ENCODE measurements at places on chromosomes 7 and 10.
A peak's percentile ranks its signal among the peaks of the same experiment; 100 is the strongest.

- no peak for DNase-seq
These were observed 134.6 kb downstream of the RNF216 start for GRCh38 chr7:5646846-5647245.

DNA sequence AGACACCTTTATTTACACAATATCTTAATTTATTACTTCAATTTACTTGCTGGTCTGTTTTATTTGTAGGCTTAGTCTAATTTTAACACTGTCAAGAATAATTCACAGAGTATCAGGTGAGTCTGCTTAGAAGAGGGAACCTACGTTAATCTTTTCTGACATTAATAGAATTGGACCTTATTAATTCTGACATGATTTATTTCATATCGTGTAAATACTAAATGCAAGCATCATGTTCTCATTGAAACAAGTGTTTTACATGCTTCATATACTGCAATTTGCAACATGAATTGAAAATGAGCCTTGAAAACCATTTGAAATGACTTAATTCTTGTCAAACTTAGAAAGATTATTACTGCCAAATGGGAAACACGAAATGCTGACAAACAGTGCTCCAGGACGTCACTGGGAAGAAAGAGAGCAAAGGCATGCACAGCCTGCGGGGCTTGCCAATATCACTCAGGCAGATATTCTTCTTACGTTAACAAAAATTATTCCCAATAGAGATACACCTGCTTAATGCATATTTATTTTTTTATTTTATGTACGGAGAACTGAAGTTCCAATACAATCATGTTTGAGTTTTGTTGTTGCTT lies 282.0 kb upstream of the AKR1E2 start:
- DNase-seq = no peak

- no peak for DNase-seq
These were observed 225.0 kb downstream of the ELFN1 start for GRCh38 chr7:1894906-1895663.

DNA sequence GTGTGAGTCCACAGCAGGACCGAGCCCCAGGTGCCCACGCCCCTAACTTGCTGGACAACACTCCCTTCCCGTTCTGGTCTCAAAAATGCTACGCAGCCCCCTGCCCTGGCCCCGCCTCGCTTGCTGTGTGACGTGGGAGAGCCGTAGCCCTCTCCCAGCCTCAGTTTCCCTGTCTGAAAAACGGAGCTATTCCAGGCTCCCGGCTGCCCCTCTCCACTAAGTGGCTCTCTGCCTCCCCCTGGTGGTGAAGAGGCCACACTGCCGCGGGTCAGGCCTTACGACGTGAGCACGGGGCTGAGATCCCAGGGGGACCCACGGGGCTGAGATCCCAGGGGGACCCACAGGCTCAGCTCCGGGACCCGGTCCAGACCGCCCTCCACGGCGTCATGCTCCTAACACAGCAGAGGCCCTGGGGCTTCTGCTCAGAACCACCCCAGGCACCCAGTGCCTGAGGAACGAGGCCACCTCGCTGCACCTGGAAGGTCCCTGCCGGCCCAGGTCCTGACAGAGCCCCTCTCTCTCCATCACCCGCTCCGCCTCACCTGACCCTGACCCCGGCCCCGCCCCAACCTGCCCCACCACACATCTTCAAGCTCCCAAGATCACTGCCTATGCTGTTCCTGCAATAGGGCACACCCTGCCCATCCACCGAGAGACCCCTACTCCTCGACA lies 26.7 kb downstream of the MICALL2 start:
- DNase-seq = peak; percentile 85

GRCh38 chr10:130743751-130744271 lies 567.7 kb downstream of the TCERG1L start:
- no peak for DNase-seq

- peak; percentile 55 for DNase-seq
These were observed 38.5 kb upstream of the STEAP4 start for GRCh38 chr7:88344956-88345832.

DNA sequence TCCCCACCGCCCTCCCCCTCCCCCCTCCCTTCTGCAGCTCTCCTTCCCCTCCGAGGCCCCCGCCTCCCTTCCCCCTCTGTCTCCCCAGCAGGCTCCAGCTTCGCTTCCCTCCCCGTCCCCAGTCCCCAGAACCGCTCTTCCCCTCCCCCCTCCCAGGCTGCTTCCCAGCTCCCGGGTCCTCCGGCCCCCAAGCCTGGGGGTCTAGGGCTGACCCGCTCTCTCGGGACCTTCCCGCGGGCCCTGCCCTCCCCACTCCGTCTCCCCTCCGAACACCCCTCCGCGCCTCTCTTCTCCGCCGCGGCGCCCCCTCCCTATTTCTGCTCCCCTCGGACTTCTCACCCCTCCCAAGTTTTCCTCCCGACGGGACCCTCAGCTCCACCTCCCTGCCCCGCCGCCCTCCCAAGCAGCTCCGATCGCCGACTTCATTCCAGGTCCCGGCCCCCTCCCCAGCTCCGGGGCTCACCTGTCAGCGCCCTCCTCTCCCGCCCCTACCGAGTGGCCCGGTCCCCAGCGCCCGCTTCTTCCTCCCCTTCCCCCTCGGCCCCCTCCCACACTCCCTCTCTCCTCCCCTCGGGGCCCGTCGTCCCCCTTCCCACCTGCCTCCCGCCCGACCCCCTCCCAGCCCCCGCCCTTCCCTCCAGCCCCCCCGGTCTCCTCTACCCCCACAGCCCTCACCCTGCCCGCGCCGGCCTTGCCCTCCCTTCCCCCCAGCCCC lies 990 bp downstream of the ZNF467 start:
- DNase-seq = no peak

GRCh38 chr7:132270517-132270916 lies 305.8 kb downstream of the PLXNA4 start:
- no peak for DNase-seq

GRCh38 chr10:1860351-1860750 lies 123.0 kb upstream of the ADARB2 start:
- DNase-seq = no peak

- no peak for DNase-seq
These were observed 51.4 kb downstream of the FAM241B start for GRCh38 chr10:69681436-69681835.

DNA sequence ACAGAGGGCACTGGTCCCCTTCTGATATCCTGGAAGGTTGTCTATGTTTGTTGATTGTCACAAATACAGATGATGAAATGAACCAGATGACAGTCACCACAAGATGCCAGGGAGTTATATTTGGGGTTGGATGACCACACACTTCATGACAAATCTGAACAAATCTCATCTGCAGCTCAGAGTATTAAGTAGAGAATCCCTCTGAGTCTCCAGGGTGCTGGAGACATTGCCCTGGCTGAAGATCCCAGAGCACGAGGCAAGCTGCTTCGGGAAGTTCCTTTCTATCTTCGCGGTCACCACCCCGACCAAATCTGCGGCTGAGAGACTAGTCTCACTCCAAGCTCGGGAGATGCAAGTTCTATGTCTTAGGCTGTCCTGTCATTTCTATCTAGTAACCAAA lies 9.0 kb downstream of the DENND2A start:
- DNase-seq = no peak

GRCh38 chr7:122304996-122305421 lies 459 bp upstream of the FEZF1 start:
- DNase-seq = no peak

DNA sequence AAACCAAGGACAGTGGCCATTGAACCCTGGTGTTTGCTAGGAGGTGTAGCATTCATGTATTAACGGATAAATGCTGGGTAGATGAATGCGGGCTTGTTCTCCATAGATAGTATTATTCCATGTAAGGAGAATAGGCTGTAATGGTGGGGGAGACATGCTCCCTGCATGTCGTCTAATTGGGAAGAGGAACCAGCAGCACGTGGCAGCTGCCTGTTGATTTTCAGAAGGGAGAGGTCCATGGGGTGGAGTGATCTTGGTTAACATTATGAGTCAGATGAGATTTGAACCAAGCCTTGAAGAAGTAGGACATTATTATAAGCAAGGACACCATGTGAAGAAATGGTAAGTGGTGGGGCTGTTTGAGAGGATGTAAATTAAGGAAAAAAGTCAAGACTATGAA lies 112.5 kb downstream of the WNT2 start:
- no peak for DNase-seq

- DNase-seq = no peak
These were observed 69.4 kb downstream of the SH3PXD2A start for GRCh38 chr10:103786020-103786419.

DNA sequence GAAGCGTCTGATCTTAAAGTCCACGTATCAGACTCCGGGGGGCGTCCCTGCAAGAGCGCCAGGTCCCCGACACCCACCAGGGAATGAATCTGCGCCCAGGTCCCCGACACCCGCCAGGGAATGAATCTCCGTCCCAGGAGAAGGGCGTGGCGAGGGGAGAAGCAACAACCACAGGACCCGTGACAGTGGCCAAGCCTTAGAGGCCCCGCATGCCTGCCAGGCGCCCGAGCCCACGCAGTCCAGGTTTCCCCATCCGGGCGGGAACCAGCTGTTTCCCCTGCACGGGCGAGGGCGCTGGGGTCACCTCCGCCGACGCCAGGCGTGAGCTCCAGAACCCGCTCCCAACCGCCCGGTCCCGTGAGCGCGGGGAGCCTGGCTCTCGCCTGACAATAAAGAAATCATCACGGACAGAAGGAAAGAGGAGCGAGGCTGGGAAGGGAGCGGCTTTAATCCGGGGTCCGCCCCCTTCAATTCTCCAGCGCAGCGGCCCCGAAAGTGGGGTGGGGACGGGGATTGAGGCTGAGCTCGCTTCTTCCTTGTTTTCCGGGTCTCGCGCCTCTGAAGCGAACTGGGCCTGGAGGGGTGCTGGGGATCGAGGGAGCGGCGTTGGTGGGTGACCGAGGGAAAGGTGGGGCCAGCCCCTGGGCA lies 29.0 kb upstream of the BMS1 start:
- peak; percentile 28 for DNase-seq

GRCh38 chr10:100650693-100651092 lies 94.7 kb upstream of the PAX2 start:
- no peak for DNase-seq

DNA sequence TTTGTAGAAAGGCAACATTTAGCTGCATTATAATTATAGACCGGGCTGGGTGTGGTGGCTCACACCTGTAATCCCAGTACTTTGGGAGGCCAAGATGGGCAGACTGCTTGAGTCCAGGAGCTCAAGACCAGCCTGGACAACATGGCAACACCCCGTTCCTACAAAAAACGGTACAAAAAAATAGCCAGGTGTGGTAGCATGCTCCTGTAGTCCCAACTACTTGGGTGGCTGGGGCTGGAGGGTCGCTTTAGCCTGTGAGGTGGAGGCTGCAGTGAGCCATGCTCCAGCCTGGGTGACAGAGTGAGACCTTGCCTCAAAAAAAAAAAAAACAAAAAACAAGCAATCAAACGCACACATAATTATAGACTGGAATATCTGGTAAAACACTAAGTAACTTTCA lies 5.0 kb downstream of the YWHAG start:
- no peak for DNase-seq

GRCh38 chr7:93188870-93189634 lies 37.2 kb downstream of the HEPACAM2 start:
- peak; percentile 29 for DNase-seq

DNA sequence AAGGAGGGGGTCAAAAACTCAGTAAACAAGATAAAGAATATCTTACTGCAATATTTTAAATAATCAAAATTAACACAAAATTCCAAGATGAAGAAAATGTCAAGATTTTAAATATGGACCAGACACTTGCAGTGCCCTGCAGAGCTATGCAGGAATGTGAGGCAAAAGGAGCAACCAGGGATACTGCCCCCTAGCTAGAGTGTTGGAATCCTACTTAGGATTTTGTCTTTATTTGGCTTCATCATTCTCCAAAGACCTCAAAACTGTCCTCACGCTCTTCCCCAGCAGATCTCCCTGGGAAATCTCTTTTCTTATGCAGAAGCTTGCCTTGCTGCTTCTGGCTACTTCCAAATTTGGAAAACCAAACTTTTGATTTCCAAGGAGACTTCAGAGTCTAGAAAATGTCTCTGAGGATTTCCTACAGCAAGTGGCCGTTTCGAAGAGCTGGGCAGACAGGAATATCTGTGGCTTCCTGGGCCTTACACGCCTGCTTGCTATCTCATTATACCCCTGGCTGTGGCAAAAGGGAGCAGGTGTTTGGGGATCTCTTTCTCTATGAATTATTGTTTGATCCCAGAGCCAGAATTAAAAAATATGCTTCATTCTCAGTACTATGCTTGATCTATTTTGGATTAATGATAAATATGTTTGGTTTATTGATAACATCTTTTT lies 232.2 kb upstream of the BMPER start:
- no peak for DNase-seq

GRCh38 chr10:123327450-123327849 lies 173.2 kb downstream of the BUB3 start:
- no peak for DNase-seq

- no peak for DNase-seq
These were observed 2.4 kb downstream of the OTUD1 start for GRCh38 chr10:23441251-23441650.

All from suppressor macrophage treated with lipopolysaccharide for 4 hours (primary cell).